ENCODE measurements at places on chromosomes 6 and 20.

DNA sequence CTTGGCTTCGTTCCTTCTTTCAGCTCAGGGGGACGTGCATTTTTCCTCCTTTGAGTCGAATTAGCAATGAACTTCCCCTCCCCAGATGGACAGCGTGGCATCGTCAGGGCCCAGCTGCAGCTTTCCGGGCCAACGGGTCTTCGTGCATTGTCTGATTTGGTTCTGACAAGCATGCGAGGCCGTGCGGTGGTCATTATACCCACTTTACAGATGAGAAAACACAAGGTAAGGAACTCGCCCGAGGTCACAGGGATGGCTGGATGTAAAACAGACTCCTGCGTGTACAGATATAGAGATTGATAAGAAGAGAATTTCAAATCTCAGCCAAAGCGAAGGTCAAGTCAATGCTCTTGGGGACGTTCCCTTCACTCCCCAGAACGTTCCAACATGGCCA, 187.6 kb upstream of the SULF2 start:
- no peak for DNase-seq

GRCh38 chr20:36786663-36787062, 13.1 kb upstream of the DSN1 start:
- DNase-seq = no peak

- DNase-seq = no peak
Observed at GRCh38 chr6:35419417-35419816, 32.7 kb upstream of the FANCE start.

- DNase-seq = no peak
Observed at GRCh38 chr20:8057871-8058270, 38.3 kb upstream of the TMX4 start.

- DNase-seq = no peak
Observed at GRCh38 chr6:109105681-109106080, 10.4 kb downstream of the CEP57L1 start.

DNA sequence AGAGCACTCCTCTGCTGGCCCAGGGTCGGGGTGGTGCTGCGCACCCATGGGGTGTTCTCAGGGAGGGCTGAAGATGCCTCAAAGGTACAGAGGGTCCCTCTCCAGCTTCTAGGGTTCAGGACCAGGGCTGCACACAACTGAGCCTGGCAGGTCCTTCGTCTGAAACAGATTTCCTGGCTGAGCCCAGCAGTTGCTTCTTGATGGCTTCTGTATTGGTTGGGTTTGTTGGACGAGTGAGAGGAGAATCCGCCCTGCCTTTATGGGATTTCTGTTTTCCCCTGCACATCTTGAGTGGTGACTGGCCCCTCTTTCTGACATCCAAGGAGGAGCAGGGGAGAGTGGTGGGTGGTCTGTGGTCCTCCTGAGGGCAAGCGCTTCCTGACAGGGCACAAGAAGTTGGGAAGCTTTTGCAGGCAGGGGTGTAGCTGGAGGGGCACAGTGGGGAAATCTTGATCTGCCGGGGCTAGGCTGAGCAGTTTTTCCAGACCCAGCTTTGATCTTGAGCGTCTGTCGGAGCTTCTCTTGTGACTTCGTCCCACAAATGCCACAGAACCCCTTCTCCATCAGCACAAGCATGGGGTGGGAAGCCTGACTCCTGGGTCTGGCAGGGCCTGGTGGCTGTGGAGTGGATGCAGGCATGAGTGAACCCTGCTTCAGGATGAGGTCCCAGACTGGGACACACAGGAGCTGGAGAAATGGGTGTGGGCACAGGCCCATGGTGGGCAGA, 116.5 kb downstream of the SYNDIG1 start:
- no peak for DNase-seq

GRCh38 chr6:141552463-141552862, 580.3 kb upstream of the GJE1 start:
- DNase-seq = peak; percentile 44
